Activated effector memory CD4-positive, alpha-beta T cell treated with anti-CD3 and anti-CD28 coated beads, Interleukin-2, amount 50 U/mL, for 16 hours (primary cell): ENCODE measurements at places on chromosomes 1 and 21.
A peak's percentile ranks its signal among the peaks of the same experiment; 100 is the strongest.

- DNase-seq = no peak
These were observed 19.2 kb downstream of the ITGB2 start for GRCh38 chr21:44901391-44902074.

- DNase-seq = no peak
These were observed 282.2 kb downstream of the PLPP3 start for GRCh38 chr1:56297208-56297607.

GRCh38 chr1:53608071-53608470 is 130.9 kb downstream of the GLIS1 start:
- no peak for DNase-seq

DNA sequence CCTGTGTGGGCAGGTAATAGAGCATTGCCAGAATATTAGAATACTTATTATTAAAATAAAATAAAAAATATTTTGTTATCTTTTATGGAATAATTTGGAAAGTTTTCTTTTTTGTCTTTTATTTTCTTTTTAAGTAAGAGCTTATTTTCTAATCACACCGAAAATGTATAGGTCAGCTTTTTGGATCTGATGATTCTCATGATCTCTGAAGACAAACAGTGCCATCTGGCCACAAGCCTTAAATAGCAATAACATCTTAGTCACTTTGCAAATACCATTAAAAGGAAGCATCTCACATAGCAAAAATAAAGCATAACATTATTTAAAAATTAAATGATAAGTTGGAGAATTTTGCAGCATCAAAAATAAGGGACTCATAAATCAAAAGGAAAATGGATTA is 213.8 kb downstream of the PLA2G4A start:
- DNase-seq = no peak

- no peak for DNase-seq
These were observed 203.0 kb downstream of the GRIK3 start for GRCh38 chr1:36831186-36831810.

- DNase-seq = no peak
These were observed 41.0 kb downstream of the ITPKB start for GRCh38 chr1:226697929-226698544.

- no peak for DNase-seq
These were observed 62.9 kb upstream of the SYT6 start for GRCh38 chr1:114216431-114217173.

DNA sequence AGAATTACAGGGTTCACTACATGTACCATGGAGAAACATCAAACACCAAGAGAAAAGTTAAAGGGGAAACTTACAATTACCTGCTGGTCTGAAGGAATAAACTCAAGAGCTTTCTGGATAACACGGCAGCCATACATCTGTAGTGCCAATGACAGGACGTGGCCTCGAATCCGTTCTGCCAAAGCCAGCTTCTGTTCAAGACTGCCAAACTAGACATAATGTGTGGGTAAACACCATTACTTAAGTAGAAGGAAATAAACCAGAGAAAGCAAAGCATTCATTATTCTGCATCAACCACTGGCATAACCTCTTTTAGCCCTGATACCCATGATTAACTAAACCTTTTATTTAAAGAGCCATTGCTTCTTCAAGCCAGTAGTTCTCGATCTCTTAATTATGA is 41.5 kb upstream of the SDC3 start:
- no peak for DNase-seq

DNA sequence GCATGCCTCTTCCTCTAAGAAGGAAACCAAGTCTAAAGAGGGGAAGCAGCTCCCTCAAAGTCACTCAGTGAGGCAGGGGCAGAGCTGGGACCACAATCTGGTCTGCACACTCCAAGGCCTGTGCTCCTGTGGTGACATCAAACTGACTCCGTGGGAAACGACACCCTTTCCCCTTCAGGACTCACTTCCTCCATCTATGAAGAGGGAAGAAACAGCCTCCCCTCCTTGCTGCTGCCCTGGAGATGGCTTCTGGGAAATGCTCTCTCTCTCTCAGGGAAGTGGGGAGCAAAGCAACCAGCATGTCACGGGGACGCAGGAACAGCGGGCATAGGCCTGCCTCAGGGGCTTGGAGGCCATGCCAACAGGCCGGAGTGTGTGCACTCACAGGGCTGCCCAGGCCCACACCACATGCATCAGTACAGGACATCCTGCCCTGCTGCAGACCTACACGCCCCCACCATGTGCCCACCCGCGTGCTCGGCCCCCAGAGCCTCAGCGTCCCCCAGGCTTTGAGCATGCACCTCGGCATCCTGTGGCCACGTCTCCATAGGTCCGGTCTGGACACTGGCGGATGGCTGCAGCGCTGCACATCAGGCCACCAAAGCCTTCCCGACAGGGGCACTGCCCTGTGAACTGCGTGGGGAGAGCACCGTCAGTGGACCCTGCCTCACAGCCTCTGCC is 25.7 kb downstream of the LAMB3 start:
- no peak for DNase-seq

GRCh38 chr1:191498318-191498717 is 659.9 kb upstream of the RGS18 start:
- DNase-seq = no peak

DNA sequence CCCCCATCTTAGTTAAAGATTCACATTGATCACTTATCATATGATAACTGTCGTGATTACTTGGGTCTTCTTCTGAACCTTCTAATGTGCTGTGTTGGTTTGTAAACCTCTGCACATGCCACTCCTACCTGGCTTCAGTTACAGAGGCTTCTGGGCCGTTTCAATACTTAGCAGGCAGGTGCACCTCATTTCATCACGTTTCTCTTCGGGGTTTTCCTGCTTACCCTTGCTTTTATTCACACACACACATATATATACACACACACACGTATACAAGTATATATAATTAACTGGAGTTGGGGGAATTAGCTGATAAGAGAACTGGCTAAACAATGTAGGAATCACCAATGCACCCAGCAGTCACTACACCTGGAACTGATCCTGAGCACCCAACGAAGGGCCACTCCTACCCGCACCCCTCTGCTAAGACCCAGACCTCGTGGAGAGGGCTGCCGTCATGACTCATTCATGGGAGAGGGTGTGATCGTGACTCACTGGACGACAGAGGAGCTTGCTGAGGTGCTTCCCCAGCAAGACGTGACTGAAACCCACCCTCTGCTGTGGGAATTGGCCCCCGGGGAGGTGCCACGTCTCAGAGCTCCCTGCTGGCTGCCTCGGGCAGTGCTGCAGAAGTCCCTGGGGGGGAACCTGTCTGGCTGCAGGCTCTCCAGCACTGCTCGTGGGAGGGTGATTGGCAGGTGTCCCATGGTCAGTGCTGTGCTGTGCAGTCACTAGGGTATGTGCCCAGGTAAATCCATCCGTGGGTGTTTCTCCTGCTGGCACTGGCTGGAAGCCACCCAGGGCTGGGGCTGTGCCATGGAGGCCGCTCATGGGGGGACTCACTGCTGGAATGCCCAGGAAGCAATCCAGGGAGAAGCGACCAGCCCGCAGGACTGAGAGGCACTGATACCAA is 166.6 kb downstream of the DYRK1A start:
- DNase-seq = peak; percentile 73

GRCh38 chr1:110495926-110496600 is 22.9 kb downstream of the KCNA10 start:
- peak; percentile 89 for DNase-seq

DNA sequence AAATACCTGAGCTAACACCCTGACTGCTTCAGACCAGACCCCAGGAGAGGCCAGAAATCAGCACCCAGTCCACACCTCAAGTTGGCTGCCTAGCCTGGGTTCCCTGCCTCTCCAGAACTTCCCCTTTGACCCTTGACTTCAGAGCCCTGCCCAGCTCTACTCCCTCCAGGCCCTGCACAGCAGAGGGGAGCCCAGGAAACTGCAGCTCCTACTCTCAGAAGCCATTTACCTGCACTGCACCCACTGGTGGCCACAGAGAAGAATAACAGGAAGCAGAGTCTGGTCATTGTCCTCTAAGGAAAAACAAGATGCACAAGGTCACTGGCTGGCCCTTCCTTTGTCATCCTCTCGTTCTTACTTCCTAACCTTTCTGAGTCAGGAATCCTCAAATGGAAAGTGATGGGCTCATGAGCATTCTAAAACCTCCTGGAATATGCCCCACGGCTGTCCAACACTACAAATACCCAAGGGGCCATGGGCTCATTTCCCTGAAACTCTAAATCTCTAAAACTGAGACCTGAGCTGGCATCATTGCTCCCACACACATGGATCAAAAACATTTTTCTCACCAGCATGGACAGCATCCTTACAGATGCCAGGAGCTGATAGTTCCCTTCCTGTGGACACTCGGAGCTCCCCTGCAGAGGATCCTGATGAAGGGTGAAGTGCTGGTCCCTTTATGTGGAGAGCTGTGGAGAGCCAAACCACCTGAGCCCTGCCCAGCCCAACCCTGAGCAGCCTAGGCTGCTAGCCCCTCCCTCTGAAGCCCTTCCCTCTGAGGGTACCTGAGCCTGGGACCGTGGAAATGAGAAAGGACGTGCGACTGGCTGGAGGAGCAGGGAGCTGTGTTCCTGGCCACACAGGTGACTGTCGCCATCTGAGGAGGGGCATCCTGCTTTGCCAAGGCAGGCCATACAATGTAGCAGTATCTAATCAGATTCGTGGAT is at the start of gene ITLN2:
ITLN2 (minus strand) TSS at position 652 of the 947 bp plus-strand sequence; CDS start at position 584, 68 bp downstream.
- peak; percentile 76 for DNase-seq

DNA sequence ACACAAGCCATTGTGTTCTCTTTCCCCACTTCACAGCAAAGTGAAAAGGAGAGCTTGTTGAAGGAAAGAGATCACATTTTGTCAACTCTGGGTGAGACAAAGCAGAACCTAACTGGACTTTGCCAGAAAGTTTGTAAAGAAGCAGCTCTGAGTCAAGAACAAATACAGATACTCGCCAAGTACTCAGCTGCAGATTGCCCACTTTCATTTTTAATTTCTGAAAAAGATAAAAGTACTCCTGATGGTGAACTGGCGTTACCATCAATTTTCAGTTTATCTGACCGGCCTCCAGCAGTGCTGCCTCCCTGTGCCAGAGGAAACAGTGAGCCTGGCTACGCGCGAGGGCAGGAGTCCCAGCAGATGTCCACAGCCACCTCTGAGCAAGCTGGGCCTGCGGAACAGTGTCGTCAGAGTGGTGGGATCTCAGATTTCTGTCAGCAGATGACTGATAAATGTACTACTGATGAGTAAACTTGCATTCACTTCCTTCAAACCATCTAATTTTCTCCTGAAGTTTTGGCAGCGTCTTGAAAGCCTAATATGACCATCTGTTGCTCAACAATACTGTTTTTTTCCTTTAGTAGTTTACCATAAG is 43.7 kb downstream of the BACH1 start:
- peak; percentile 78 for DNase-seq

GRCh38 chr1:56576880-56577405 is 2.4 kb downstream of the PLPP3 start:
- DNase-seq = no peak

GRCh38 chr1:39528082-39528481 is 36.6 kb downstream of the BMP8A start:
- DNase-seq = peak; percentile 19

DNA sequence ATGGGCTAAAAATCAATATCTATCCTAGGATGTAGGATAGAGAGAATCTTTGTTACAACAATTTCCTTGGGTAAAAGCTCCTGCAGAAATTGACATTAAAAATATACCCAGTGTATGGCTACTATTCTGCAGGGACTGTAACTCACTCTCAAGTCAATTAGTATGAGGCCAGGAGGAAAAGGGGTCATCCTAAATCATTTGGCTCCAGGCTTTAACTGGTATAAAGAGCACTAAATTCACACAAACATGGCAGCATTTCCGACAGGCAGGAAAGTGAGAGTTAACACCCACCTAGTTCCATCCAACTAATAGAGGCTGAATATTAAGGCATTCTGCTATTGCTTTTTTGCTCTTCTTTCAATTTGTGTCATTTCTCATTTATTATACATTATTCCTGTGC is 218.6 kb upstream of the C1orf87 start:
- DNase-seq = no peak

GRCh38 chr1:244369256-244370057 is 82.3 kb downstream of the ADSS2 start:
- DNase-seq = peak; percentile 3

DNA sequence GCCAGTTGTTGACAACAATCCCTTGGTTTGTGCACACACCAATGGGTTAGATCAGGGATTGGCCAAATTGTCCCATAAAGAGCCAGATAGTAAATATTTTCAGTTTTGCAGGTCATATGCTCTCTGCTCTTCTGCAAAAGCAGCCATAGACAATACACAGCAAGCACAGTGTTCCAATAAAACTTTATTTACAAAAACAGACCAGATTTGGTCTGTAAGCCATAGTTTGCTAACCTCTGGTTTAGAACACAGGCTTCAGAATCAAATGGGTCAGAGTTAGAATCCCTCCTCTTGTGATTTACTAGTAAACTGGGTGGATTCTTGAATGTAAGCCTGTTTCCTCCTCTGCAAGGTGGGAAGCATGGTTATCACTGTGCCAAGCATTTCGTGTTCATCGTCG is 65.3 kb upstream of the EFHD2 start:
- no peak for DNase-seq

DNA sequence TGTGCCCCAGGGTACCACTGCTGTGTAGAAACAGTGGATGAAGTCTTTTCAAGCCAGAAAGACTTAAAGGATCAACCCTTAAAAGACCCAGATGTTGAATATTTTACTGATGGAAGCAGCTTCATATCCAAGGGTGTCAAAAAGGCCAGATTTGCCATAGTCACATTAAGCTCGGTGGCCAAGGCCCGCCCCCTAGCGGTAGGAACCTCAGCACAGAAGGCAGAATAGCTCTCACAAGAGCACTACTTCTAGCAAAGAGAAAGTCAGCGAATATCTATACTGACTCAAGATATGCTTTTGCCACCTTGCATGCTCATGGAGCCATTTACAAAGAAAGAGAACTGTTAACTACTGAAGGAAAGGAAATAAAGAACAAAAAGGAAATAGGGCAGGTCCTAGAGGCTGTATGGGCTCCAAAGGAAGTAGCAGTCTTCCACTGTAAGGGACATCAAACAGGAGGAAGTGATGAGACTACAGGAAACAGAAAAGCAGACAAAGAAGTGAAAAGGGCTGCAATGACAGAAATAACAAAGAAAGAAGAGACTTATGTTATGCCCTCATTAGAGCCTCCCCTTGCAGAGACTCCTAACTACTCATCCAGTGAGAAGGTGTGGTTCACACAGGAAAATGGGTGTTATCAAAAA is 90.5 kb downstream of the LIPI start:
- DNase-seq = no peak

GRCh38 chr1:182646739-182647138 is 37.6 kb downstream of the RGS8 start:
- DNase-seq = no peak

DNA sequence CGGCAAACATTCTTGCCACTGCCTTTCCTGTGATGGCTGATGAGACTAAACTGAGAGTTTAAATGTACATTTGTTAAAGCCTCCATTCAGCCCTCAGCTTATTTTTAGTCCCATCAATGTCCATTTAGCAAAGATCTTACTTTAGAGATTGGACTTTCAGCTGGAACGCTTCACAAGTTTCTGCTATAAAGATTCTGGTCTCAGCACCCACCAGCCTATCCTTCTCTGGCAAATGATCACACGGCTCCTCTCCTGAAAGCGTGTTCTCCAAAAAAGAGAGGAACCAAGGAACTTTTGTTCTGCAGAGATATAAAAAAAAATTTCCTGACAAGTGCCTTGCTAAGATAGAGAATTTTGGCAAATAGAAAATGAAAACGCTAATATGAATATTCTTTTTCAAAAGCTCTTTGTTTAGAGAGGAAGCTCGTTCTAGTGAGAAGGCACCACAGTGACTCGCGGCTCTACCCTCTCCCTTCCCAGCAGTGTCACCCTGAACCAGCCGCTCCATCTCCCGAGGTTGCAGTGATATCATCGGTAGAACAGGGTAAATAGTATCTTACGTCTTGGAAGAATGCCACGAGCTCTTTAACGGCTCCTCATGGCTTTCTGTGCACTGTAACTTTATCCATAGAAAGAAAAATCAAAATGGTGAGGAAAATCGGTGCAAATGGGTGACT is 200.2 kb downstream of the APP start:
- DNase-seq = no peak
